Stimulated activated CD8-positive, alpha-beta memory T cell treated with anti-CD3 and anti-CD28 coated beads, Interleukin-4, amount 100 ng/mL, for 4 hours (primary cell): ENCODE measurements at places on chromosomes 4 and X.

GRCh38 chr4:2882341-2882740, 38.7 kb downstream of the ADD1 start:
- no peak for DNase-seq

GRCh38 chr4:143437937-143438336, 75.6 kb upstream of the SMARCA5 start:
- DNase-seq: no peak

DNA sequence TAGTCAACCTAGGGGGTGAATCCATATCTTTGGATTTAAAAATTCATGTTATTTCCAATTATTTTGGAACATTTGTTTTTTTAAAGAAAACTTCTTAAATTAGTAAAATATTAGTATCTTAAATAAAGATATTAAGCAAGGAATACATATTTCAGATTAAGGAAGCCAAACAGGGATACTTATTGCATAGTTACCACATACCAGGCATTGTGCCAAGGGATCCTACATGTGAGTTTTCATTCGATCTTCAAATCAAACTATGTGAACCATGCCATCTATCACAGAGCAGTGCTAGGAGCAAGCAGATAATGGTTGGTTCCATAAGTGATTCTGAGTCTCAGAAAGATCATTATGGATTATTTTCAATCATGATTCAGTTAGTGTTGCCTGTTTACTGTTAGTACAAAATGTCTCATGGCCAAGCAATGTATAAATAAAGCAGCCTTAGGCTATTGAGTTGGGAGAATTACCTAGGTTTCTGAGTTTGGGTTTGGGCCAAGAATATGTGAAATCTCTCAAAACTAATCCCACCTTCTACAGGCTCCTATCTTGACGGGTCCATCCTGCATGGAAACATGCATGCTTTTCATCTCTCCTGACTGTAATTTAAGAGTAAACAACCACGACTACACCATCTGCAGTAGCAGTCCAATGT, 176.7 kb downstream of the NPFFR2 start:
- DNase-seq: no peak

- no peak for DNase-seq
These were observed 903.0 kb upstream of the SLIT2 start for GRCh38 chr4:19348746-19349145.

DNA sequence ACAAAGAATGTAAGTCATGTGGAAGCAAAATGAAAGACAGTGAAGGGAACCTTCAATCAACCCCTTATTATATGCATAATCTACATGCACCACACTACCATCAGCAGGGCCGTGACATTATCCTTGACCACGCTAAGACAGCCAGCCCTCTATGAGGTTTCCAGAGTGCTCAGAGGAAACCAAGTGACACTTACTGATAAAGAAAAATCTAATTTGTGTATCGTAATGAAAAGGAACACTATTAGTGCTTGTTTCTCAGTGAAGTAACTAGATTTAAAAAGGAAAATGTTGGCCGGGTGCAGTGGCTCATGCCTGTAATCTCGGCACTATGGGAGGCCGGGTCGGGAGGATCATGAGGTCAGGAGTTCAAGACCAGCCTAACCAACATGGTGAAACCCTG, 56.4 kb downstream of the ABCG2 start:
- DNase-seq: no peak

DNA sequence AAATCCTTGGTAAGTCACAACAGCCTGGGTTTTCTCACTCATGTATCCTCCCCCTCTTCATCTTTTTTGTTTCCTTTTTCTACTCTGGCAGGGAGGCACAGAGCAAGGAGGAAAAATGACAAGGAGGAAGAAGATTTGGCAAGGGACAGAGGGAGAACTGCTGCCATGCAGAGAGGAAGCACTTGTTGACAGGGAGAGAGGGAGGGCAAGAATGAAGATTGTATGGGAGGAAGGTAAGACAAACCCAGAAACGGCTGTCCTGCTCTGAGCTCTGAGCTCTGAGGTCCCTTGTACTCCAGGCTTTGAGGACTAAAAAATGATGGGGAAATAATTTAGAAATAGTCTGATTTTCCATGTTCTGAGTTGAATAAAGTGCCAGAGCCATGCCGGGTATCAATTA, 123.9 kb downstream of the DCHS2 start:
- no peak for DNase-seq

- no peak for DNase-seq
These were observed 730.3 kb downstream of the TRIML1 start for GRCh38 chr4:188869581-188869980.

DNA sequence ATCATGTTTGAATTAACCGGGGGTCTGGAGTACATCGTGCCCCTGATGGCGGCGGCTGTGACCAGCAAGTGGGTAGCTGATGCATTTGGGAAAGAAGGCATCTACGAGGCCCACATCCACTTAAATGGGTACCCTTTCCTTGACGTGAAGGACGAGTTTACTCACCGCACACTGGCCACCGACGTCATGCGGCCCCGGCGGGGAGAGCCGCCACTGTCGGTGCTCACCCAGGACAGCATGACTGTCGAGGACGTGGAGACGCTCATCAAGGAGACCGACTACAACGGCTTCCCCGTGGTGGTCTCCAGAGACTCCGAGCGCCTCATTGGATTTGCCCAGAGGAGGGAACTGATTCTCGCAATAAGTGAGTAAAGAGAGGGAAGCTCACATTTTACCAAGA, 56.9 kb downstream of the CLCN4 start:
- no peak for DNase-seq

- no peak for DNase-seq
These were observed 90.8 kb upstream of the SMARCAD1 start for GRCh38 chr4:94116842-94117241.

- no peak for DNase-seq
These were observed 6.6 kb upstream of the SLC6A8 start for GRCh38 chrX:153681175-153681574.

- no peak for DNase-seq
These were observed 43.5 kb upstream of the HERC6 start for GRCh38 chr4:88335092-88335665.

- no peak for DNase-seq
These were observed 398.6 kb upstream of the RASGEF1B start for GRCh38 chr4:81870275-81870674.
